ENCODE measurements at places on chromosomes 7 and 10.

GRCh38 chr7:3013975-3014792, 29.5 kb downstream of the CARD11 start:
- DNase-seq: no peak

DNA sequence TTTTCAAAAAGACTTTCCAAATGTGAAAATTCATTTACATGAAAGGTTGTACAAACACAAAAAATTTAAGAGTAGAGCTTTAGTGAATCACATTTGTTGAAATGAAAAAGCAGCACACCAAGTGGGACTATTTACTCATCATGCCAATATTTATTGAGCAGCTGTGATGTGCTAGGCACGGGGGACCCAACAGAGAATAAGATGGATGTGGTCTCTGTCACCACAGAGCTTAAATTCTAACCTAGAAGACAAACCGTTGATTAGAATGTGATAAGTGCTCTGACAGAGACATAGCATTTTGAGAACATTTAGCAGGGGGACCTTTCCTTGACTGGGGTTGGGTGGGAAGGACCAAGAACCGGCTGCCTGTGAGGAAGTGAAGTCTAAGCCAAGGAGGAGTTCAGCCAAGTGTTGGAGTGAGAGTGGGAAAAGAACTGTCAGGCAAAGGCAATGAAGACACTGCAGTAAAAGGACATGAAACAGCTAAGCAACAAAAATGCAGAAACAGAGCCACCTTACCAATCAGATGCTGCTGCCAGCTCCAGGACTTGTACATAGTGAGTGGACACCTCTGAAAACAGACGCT, 19.1 kb downstream of the ADAM12 start:
- DNase-seq: no peak

GRCh38 chr7:147556317-147556716, 1034.2 kb upstream of the C7orf33 start:
- no peak for DNase-seq

GRCh38 chr7:29962035-29962434, 27.6 kb downstream of the SCRN1 start:
- DNase-seq: no peak

DNA sequence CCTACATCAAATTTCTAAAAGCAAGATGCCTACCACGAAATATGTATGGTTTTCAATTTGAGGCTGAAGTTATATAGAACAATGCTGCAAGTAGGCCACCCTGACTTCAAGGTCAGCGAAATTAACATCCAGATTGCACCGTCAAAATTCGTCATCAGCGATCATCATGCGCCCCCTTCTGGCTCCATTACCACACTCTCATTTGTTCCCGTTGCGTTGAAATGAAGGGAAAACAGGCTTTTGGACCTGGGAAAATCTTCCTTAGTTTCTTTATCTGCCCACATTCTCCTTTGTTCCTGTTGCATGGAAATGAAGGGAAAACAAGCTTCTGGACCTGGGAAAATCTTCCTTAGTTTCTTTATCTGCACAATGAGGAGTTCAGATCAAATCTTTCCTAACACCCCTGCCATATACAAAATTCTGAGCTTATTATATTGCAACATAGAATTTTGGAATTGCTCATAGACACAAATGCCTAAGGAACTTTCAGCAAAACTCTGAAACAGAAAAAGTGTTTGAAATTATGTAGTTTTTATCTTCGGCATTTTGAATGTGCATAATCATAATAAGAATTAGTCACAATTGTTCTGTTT, 98.2 kb upstream of the PRKCQ start:
- DNase-seq: peak; percentile 48

DNA sequence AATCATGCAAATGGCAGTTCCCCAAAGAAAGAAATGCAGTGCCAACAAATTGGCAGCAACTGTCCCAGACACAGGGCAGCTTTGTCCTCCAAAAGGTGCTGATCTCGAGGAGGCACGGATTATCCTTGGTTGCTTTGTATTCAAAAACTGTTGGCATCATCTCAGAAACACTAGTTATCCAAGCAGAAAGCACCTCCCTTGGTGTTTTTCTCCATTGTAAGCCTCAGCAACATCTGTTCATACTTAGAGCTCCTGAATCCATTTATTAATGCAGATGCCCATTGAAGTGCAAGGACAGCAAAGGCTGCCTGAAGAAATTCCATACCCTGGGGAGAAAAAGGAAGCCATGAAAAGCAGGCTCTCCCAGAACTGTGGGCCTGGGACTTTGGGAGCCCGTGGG, 1.1 kb upstream of the NPS start:
- DNase-seq: no peak

- DNase-seq: peak; percentile 97
These were observed 36.4 kb upstream of the PURB start for GRCh38 chr7:44921607-44922350.

GRCh38 chr7:9407816-9408215, 974.4 kb downstream of the NXPH1 start:
- no peak for DNase-seq

- DNase-seq: no peak
These were observed 135.0 kb downstream of the MBL2 start for GRCh38 chr10:52637592-52637991.

- DNase-seq: no peak
These were observed 77.2 kb downstream of the CDH23 start for GRCh38 chr10:71473671-71474599.

GRCh38 chr10:63498665-63499064, 22.5 kb upstream of the REEP3 start:
- DNase-seq: no peak

- no peak for DNase-seq
These were observed 116.3 kb upstream of the CSTF2T start for GRCh38 chr10:51815723-51816122.

- no peak for DNase-seq
These were observed 12.7 kb downstream of the SLC29A3 start for GRCh38 chr10:71331736-71332135.

GRCh38 chr7:124790645-124791044, 25.1 kb upstream of the GPR37 start:
- no peak for DNase-seq

DNA sequence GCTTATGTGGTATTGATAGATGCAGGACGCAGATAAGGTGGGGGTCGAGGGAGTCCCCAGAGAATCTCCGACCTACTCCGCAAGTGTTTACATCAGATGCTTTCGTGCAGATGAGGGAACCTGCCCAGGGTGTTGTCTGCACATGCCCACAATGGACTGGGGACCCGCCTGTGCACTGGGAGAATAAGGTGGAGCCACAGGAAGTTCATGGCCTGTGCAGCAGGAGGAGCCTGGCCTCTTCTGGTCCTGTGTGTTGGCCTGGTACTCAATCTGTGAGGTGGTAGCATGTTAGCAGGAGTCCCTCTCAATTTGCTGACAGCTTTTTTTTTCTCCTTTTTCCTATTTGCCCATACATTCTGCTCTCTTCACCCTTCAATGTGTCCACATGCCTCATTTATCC, 54.1 kb upstream of the AKR1C1 start:
- no peak for DNase-seq

GRCh38 chr10:97502916-97503315, 4.2 kb downstream of the UBTD1 start:
- DNase-seq: no peak

DNA sequence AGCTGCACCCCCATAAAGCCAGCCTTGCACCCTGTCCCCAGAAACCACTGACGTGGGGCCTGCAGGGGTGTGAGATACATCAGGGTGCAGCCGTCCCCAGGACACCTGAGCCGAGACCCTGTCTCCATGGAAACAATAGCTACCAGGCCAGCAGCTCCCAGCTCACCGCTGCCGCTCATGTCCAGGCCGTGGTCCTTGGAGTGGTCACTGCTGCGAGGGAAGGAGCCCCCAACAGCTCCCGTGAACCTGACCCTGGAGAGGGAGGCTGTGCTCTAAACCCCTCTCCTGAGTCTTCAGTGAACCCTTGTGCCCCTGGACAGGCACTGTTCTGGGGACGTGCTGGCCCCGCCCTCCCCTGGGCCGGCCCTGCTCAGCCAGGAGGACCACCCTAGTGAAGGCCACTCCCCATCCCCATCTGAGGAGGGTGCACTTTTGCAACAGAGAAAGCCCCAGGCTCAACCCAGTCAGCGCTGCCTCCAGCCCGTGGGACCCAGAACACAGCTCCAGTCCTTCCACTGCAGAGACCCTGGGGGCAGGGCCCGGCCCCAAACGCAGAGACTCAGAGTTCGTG, 19.6 kb upstream of the INPP5A start:
- no peak for DNase-seq

GRCh38 chr7:23184709-23185359, 3.0 kb downstream of the NUP42 start:
- DNase-seq: no peak

DNA sequence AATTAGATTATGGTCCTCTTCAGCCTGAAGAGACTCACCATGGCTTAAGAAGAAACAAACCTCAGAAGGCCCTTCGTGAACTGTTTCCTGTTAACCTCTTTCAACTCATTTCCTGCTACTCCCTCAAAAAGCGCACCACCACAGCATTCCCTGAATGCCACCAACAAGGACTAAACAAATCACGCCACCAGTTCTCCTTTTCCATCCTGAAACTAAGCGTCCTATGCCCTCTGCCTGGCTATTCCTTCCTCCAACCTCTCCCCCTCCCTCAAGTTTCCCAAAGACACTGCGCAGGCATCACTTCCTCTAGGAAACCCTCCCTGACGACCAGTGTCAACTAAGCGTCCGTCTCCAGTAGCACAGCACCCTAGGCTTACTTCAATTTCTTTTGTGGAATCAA, 12.0 kb downstream of the YWHAG start:
- no peak for DNase-seq

GRCh38 chr10:122342293-122343134, 32.0 kb upstream of the PLEKHA1 start:
- peak; percentile 26 for DNase-seq

DNA sequence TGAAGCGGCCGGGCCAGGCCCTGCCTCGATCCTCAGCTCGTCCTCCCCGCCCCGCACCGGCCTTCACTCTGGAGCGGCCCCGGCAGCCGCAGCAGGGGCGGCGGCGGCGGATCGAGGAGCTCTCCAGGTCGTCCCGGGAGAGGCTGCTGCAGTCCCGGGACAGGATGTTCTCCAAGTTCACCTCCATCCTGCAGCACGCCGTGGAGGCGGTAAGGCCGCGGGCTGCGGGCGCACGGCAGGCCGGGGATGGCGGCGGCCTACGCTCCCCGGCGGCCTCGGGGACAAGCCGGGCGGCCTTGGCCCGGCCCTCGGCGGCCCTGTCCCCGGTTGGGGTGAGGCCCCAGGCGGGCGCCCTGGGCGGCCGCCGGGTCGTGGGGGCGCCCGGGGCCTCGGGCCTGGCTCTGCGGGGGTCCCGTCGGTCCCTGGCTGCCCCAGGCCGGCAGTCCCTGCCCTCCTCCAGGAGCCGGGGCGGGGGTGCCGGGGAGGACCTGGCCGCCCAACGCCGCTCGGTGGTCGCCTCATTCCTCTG, 399 bp downstream of the FHIP2A start:
- peak; percentile 4 for DNase-seq

GRCh38 chr10:77513781-77514331, 123.8 kb downstream of the KCNMA1 start:
- no peak for DNase-seq

- DNase-seq: no peak
These were observed 26.2 kb upstream of the EXOC6 start for GRCh38 chr10:92822060-92822634.

- DNase-seq: no peak
These were observed 285.0 kb downstream of the BMPER start for GRCh38 chr7:34190299-34190698.

GRCh38 chr7:41750661-41751540, 48.0 kb upstream of the INHBA start:
- no peak for DNase-seq

- no peak for DNase-seq
These were observed 22.4 kb downstream of the NRBF2 start for GRCh38 chr10:63155388-63156020.

- no peak for DNase-seq
These were observed 38.2 kb downstream of the WDR37 start for GRCh38 chr10:1094112-1095057.

DNA sequence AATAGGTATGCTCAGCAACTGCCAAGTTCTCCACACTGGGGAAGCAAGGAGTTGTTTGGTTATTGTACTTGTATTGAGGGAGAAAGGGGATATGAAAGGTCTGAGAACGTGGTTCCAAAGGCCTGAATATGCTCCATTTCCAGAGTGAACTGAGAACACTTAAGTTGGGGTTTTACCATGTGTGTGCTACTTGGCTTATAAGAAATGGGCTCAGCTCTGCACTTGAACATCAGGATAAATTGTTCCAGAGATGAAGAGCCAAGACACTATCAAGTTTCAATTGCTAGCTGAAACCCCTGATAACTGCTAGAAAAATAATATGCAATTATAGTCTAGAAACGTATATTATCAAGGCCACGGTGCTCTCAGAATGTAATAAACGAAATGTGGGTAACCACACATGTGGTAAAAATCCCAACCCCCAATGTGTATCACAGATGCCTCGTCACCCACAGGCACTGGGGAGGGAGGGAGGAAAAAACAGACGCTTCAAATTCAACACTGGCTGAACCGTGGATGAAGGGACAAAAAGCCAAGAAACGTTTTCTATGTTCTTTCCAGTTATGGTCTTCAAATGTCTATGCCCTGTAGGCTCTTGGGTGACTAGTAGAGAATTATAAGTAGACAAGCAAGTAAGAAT, 16.3 kb downstream of the ELMO1 start:
- DNase-seq: no peak

- no peak for DNase-seq
These were observed 26.8 kb downstream of the NT5C3A start for GRCh38 chr7:33035776-33036175.

- no peak for DNase-seq
These were observed 352.8 kb upstream of the PODXL start for GRCh38 chr7:131909151-131909768.

DNA sequence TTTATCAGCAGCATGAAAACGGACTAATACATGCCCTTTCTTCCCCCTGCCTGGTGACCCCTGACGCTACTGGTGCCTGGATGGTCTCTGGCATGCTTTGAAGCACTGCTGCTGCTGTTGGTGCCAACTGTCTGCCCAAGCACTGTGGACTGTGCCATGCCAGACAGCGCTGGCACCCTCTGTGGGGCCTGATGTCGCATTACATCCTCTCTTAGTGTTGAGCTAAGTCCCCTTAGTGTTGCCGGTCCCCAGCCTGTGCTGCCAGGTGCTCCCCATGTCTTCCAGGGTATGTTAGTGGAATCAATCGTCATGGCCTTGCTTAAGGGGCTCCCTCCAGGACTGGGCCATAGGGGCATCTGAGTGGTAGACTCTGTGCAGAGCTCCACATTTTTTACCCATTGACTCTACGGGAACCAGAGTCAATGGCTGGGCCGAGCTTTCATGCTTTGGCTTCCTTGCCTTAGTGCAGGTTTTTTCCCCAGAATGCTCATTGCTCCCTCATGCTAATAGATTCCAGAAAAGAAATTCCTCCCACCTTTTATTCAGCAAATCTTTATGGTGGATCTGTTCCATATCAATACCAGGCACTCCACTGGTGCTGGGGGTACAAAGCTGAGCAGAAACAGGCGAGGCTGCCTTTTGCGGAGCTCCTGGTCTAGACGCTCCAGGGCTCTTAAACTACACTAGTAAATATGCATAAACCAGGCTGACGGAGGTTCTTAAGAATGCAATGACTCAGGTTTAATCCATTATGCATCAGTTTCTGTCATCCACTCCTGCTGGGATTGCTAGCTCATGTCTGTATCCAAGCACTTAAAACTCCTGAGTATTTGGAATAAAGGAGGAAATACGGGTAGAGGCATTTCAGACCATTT, 21.8 kb upstream of the MRC1 start:
- no peak for DNase-seq

- no peak for DNase-seq
These were observed 44.9 kb downstream of the SEM1 start for GRCh38 chr7:96664793-96665192.
